ENCODE measurements at places on chromosomes 7 and 10. TPM values are rescaled to one million over a fixed set of nuclear protein-coding genes. Genes with fewer than 3 reads are reported as not detected.

The SMKR1 gene
- not detected for total RNA-seq

The VAX1 gene
- total RNA-seq, result not detected

DNA sequence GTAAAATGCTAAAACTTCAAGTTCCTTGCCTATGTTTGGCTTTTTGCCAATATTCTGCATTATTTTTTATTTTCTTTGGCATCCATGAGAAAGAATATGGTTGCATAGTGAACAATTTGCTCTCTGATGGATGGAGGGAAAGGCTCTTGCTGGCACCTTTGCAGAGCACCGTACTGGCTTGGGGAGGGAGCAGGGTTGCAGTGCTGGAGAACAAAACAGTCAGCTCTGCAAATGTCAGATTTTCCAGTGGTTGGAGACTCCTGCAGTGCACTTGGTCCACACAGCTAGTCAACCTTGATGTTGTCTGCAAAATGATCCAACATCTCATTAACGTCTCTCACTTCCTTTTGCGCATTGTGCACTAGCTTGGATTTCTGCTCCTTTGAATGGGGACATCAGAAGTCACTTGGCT, 100.8 kb downstream of the ANLN start:
- H3K27me3 ChIP-seq, result no peaks in the 10 kb centered on the region
- H3K27ac ChIP-seq, result no peak overlapping the region
- no peaks in the 10 kb centered on the region for H3K36me3 ChIP-seq
- no peak overlapping the region for H3K4me3 ChIP-seq
- no peaks in the 10 kb centered on the region for H3K4me1 ChIP-seq

GRCh38 chr7:867406-868188, 8.8 kb upstream of the GET4 start:
- DNase-seq, result peak; percentile 80
- H3K27ac ChIP-seq, result peak overlapping the region; percentile 95
- H3K4me1 ChIP-seq, result peaks cover 10% of the 10 kb centered on the region
- H3K4me3 ChIP-seq, result no peak overlapping the region
- H3K36me3 ChIP-seq, result no peaks in the 10 kb centered on the region
- H3K27me3 ChIP-seq, result no peaks in the 10 kb centered on the region

DNA sequence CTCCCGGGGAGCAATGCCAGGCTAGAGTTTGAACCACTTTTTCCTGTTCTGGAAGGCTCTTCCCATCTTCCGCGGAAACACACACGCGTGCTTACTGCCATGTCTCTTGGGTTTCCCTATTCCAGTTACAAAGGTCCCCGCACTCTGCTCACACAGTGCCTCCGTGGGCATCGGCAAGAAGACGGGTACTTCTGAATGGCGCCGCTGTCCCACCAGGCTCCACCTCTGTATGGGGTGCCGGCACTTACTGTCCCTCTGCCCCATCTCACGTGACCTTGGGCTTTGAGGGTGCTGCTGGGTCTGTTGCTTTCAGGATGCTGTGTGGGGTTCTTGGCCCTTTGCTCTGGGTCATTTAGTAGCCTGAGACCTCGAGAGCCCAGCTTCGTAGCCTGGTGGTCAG, 170.7 kb upstream of the SH2B2 start:
- H3K36me3 ChIP-seq, result no peaks in the 10 kb centered on the region
- H3K27ac ChIP-seq, result no peak overlapping the region
- H3K4me3 ChIP-seq, result no peak overlapping the region
- no peak for DNase-seq
- H3K4me1 ChIP-seq, result no peaks in the 10 kb centered on the region

The GDF2 gene
- not detected for total RNA-seq

The MAGI2 gene
- 22.7 TPM for total RNA-seq

The BLOC1S2 gene
- total RNA-seq, result 25.9 TPM

The BMPR1A gene
- 87.2 TPM for total RNA-seq

DNA sequence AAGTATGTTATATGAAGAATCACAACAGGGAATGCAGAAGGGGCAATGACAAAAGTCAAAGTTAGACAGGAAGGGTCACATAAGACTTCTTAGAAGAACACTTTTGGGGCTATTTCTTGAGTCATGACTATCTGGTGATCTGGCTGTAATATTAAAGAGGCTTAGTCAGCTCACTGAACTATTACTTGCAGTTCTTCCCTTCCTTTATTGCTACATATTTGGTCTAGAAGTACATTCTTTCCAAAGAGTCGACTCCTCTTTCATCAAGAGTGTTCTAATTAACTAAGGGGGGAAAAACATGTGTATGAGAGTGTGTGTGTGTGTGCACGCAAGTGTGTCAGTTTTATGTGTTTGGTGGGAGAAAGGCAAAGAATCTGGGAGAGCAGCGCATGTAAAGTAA, 247.3 kb upstream of the LRRTM3 start:
- H3K4me3 ChIP-seq, result no peak overlapping the region
- H3K36me3 ChIP-seq, result no peaks in the 10 kb centered on the region
- no peaks in the 10 kb centered on the region for H3K27me3 ChIP-seq
- no peak overlapping the region for H3K27ac ChIP-seq
- no peak for DNase-seq

DNA sequence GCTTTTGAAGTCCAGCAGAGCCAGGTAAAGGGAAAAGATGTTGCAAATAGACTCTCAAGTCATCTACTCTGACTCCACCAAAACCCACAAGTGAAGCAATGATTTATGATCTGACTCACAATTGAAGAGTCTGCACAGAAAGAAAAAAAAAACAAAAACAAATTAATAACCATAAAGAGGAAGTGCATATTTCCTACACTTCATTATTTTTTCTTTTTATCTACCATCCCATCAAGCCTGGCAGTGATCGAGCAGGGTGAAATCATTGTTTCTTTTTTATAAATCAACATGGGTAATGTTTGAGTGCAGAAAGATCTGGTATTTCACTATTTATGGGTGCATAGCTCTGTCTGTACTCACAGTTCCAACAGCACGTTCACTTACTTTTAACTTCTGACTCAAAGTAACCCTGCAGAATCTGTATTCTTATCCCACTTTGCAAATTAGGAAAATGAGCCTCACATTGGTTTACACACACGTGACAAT, 829.0 kb downstream of the TNS3 start:
- no peak for DNase-seq
- no peaks in the 10 kb centered on the region for H3K27me3 ChIP-seq
- no peak overlapping the region for H3K27ac ChIP-seq

DNA sequence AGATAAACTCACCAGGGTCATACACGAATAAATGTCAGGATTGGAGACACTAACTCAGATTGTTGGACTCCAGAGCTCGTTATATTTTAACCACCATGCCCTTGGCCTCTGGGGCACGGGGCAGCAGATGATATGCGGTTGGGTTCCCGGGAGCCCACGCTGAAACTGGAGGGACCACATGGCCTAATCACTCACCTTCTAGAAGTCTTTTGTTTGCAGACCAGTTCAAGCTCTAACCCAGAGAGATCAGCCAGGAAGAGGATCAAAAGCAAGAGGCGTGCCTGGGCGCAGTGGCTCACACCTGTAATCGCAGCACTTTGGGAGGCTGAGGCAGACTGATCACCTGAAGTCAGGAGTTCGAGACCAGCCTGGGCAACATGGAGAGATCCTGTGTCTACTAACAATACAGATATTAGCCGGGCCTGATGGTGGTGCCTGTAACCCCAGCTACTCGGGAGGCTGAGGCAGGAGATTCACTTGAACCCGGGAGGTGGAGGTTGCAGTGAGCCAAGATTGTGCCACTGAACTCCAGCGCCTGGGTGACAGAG, 42.6 kb upstream of the ECHDC3 start:
- no peak overlapping the region for H3K4me3 ChIP-seq
- no peaks in the 10 kb centered on the region for H3K36me3 ChIP-seq
- DNase-seq, result no peak

DNA sequence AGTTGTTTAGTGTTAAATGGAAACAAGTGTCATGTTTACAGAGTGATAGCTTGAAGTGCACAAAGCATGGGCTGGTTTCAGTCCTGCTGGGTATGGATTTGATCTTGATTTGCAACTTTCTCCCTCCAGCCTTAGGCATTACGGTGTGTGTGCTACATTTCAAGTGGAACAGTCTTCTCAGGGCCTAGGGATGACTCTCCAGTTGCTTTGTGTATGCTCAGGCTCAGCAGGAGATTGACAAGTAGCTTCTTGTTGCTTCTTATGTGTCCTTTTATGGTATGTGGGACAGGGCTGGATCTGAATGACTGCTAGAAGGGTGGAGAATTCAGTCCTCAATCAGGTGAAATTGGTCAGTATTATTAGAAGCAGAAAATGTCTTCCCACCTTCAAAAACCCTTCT, 51.3 kb upstream of the PLEKHA1 start:
- H3K4me1 ChIP-seq, result no peaks in the 10 kb centered on the region
- H3K4me3 ChIP-seq, result no peak overlapping the region
- no peak for DNase-seq
- no peaks in the 10 kb centered on the region for H3K27me3 ChIP-seq
- no peak overlapping the region for H3K27ac ChIP-seq
- no peaks in the 10 kb centered on the region for H3K36me3 ChIP-seq

The GPC2 gene
- 3.6 TPM for total RNA-seq

DNA sequence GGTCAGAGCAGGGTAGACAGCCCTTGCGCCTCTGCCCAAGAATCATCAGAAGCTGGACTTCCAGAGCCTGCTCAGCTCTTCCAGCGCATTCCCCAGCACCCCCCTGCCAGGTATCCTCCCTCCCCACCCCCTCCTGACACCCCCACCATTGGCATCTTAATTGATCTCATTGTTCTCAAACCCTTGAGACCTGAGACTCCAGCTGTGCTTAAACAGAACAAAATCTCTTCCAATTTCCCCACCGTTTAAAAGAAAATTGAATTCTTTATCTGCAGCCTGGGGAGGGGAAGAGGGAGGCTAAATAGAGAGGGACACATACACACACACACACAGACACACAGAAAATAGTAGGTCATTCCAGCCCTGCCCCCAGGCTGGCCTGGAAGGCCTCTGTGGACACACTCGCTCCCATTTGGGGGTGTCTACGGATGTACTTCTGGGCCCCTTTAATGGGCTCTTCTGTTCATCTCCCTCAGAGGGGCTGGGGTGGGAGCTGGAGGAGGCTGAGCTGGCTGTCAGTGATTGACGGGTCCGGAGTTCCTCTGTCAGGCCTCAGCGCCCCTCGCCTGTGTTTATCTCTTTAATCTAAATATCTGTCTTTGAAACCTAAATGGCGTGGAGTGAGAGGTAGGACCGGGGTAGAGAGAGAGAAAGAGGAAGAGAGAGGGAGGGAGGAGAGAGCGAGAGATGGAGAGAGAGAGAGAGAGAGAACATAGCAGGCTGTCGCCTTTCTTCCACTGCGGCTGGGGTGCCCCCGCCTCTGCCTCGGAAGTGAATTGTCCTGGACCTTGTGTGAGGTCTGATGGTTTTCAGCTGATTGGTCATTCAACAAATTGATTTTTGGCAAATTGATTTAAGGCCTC, 61.7 kb downstream of the C10orf105 start:
- H3K4me3 ChIP-seq, result no peak overlapping the region
- H3K36me3 ChIP-seq, result no peaks in the 10 kb centered on the region
- H3K27me3 ChIP-seq, result no peaks in the 10 kb centered on the region
- DNase-seq, result no peak
- no peak overlapping the region for H3K27ac ChIP-seq

- no peak overlapping the region for H3K4me3 ChIP-seq
- H3K36me3 ChIP-seq, result no peaks in the 10 kb centered on the region
- no peak overlapping the region for H3K27ac ChIP-seq
- H3K27me3 ChIP-seq, result no peaks in the 10 kb centered on the region
Observed at GRCh38 chr10:27512548-27512947, 8.4 kb downstream of the RAB18 start.

DNA sequence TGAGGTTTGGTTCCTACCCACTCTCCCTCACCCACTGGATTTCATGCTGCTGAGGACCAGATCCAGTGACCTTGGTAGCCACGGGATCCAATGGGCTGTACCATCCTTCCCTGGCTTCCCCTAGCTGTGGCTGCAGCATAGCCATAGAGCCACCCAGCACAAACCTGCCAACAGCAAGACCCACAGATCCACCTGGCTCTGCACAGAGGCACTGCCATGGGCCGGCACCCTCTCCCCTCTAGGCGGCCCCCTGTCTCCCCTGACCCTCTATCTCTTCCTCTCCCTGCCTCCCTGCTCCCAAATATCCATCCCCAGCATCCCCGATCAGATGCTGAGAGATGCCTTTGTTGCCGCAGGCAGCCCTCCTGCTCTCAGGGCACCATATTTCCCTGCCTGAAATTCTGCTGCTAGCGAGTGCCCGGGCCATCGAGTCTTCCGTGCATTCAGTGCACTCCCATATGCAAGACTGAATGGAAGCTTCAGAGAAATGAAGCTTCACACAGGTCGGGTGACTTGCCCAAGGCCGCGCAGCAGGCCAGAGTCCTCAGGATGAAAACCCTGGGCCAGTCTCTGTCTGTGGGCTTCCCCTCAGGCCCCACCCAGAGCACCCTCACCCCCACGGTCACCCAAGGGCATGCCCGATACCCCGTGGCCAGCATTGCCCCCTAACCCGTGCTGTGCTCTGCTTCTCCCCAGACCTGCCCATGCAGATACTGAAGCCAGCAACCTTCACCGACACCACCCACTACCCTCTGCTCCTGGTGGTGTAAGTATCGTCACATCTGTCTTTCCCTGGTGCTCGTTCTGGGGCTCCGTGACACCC, 130.8 kb downstream of the PAXIP1 start:
- H3K36me3 ChIP-seq, result no peaks in the 10 kb centered on the region
- H3K4me3 ChIP-seq, result no peak overlapping the region
- no peak for DNase-seq
- no peaks in the 10 kb centered on the region for H3K4me1 ChIP-seq
- peaks cover 21% of the 10 kb centered on the region for H3K27me3 ChIP-seq
- no peak overlapping the region for H3K27ac ChIP-seq

GRCh38 chr7:54785261-54785660, 26.2 kb upstream of the SEC61G start:
- no peaks in the 10 kb centered on the region for H3K4me1 ChIP-seq
- H3K4me3 ChIP-seq, result no peak overlapping the region
- no peak for DNase-seq
- no peaks in the 10 kb centered on the region for H3K27me3 ChIP-seq
- H3K36me3 ChIP-seq, result no peaks in the 10 kb centered on the region
- H3K27ac ChIP-seq, result no peak overlapping the region

The ENTPD1 gene
- 17.4 TPM for total RNA-seq

The DDC gene
- 0.29 TPM for total RNA-seq

DNA sequence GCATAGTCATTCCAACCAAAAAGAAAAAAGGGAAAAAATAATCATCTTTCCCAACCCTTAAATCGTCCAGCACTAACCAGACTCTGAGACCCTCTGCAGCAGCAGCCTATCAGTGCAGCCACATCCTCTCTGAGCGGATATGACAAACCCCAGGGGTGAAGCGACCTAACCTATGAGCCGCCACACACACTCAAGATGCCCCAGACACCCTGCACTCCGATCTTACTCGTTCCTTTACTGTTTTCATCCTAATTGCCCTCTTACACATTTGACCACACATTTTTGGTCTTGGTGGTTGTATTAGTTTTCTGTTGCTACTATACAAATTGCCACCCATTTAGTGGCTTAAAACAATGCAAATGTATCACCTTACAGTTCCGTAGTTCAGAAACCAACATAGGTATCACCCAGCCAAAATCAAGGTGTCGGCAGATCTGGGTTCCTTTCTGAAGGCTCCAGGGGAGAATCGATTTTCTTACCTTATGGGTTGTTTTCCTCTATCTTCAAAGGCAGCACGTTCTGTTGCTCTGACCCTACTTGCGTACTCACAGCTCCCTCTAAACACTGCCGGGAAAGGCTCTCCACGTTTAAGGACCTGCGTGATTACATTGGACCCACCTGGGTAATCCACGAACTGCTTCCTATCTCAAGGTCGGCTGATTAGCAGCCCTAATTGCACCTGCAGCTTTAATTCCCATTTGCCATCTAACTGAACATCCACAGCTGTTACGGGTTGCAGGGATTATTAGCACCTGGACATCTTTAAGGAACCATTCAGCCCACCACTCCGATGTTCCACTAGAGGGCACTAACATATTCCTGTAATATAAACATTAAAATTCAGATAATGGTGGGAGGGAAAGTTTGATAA, 37.3 kb upstream of the PRSS1 start:
- H3K27me3 ChIP-seq, result no peaks in the 10 kb centered on the region
- no peaks in the 10 kb centered on the region for H3K36me3 ChIP-seq
- no peak for DNase-seq
- H3K4me3 ChIP-seq, result no peak overlapping the region
- H3K27ac ChIP-seq, result no peak overlapping the region
